NCI-H1694 treated with DMSO at 0.1 percent for 48 hours (cell line): ENCODE measurements at places on chromosomes 5 and 9.

GRCh38 chr9:68747043-68747533 is 42.0 kb downstream of the PIP5K1B start:
- no peak for DNase-seq

- DNase-seq: no peak
These were observed 1.2 kb downstream of the CDK20 start for GRCh38 chr9:87973122-87973521.

GRCh38 chr5:143583409-143583808 is 179.9 kb upstream of the NR3C1 start:
- DNase-seq: no peak

DNA sequence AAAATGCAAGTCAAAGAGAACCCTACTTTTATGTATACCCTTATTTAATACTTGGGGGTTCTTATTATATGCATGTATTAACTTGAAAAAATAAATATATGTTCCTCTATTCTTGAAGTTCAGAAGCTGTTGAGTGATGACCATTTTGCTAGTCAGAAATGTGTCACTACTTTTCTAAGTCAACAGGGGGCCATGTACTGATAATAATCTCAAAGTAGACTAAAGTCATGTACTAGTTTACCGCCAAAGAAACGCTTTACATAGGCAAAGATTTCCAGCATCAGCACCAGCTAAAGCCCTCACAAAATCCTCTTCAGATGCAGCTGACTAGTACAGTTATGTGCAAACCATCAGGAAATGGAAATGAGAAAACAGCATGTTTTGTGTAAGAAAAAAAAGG is 5.7 kb upstream of the BHMT start:
- no peak for DNase-seq

DNA sequence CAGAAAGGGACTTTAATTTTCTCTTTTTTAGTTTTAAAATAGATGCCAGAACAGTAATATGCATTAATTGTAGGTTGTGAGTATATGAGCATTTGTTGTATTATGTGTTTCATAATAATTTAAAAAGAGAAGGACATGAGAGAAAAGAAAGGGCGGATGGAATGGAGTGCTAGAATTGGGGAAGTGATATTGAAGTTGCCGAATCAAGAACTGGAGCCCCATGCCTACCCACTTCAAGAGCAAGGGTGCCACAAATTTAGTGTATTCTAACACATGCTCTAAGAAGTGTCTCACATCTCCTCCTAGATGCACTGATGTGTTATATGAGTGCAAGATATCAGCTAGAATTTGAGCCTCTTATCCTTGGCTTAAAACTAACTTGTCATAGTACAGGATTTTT is 43.6 kb upstream of the FYB1 start:
- DNase-seq: no peak

DNA sequence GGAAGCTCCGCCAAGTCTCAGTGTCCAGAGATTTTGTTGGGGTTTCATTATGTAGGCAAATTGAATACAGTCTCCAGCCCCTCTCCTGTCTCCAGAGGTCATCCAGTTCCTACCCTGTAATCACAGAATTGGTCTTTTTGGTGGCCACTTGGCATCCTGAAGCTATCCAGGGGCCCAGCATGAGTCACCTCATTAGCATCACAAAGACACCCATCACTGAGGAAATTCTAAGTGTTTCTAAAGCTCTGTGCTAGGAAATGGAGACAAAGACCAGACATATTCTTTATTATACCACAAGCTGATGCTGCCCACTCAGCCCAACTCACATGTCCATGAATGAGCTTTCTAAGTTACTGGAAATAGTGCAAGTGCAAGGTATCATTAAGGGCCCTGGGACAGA is 229.9 kb downstream of the DOCK8 start:
- no peak for DNase-seq

DNA sequence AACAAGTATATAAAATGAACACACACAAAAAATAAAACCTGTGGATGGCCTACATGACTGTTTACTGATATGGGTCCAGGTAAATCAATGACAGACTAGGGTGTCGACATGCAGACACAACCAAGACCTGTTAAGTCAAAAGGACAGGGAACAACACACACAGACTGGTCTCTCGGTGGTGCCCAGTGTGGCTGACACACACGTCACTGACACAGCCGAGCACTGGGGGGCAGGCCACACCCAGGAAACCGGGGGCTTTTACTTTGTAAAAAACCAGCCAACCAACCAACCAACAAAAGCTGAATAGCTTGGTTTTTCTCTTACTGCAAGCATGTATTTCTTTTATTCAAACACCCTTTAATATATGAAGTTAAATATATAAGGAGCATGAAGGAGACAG is 5.0 kb downstream of the FAM163B start:
- DNase-seq: no peak

DNA sequence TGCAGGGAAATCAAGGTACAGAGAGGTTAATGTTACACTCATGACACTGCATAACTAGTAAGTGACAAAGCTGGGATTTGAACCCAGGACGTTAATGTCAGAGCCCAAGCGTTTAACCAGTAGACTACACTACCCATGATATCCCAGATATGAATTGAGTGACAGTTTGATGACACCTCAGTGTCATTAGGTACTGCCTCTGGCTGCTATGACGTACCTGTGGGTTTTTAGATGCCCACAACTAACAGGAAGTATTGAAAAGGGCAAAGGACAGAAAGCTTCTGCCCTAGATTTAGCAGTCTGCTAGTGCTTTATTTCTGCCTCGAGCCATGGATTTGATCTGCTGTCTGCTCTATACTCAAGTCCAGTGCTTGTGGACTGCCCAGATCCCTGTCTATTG is 56.2 kb downstream of the GLRA1 start:
- DNase-seq: no peak
